ENCODE measurements at places on chromosomes 1 and 21.

DNA sequence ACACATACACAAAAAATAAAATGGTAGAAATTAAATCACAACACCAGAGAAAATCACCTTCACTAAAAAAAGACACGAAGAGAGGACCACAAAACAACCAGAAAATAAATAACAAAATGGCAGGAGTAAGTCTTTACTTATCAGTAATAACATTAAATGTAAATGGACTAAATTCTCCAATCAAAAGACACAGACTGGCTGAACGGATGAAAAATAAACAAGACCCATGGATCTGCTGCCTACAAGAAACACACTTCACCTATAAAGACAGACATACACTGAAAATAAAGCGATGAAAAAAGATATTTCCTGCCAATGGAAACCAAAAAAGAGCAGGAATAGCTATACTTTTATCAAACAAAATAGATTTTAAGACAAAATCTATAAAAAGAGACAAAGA lies 73.6 kb downstream of the ZZZ3 start:
- no peak for DNase-seq

DNA sequence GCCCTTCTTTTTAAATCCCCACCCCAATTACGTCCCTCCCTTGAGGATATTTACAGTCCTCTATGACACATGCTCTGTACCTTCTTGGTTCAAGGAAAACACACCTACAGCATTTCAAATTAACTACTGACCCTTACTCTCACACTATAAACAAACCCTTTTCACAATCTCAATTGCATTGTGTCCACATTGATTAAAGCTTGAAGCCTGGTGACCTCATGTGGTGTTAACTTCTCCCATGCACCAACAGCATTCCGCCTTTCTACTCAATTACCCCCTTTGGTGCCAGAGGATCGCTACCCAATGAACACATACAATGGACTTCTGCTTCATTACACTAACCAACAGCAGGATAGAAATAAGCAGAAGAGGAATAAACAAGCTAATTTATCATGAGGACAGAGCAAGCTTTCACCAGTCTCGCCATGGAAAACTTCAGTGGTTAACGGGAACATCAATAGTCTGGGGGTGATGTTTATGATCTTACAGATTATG lies 15.2 kb downstream of the WLS start:
- DNase-seq = no peak

GRCh38 chr1:194298007-194298598 lies 1111.7 kb upstream of the B3GALT2 start:
- DNase-seq = no peak

DNA sequence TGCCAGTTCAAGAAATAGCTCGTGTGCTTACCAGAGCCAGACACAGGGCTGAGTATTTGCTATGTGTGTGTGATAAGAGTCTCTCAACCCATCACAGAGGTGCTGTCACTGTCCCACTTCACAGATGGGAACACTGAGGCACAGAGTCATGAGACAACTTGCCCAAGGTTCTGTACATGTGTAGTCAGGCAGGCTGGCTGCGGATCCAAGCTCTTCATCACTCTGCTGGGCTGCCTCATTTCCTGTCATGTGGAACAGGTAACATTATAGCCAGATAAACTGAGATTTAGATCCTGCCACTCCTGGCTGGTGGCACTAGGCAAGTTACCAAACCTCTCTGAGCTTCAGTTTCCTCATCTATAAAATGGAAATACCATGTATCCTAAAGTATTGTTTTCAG lies 77.8 kb downstream of the ITPKB start:
- DNase-seq = no peak

DNA sequence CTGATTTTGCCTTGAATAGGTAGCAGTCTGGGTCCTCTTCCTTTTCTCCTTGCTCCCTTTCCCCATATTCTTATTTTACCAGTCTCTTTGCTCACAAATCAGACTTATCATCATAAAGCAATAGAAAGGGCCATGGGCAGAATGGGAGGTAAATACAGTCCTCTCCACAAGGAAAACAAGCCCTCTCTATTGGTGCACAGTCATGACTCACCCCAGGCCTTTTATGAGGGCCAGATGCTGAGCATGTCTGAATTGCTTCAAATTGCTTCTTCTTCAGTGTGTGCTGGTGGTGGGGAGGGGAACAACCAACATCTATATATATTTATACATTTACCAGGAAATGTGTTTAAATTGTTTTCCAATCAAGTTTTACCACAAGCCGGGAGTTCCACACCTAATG lies 75.2 kb downstream of the GFI1 start:
- DNase-seq = no peak

DNA sequence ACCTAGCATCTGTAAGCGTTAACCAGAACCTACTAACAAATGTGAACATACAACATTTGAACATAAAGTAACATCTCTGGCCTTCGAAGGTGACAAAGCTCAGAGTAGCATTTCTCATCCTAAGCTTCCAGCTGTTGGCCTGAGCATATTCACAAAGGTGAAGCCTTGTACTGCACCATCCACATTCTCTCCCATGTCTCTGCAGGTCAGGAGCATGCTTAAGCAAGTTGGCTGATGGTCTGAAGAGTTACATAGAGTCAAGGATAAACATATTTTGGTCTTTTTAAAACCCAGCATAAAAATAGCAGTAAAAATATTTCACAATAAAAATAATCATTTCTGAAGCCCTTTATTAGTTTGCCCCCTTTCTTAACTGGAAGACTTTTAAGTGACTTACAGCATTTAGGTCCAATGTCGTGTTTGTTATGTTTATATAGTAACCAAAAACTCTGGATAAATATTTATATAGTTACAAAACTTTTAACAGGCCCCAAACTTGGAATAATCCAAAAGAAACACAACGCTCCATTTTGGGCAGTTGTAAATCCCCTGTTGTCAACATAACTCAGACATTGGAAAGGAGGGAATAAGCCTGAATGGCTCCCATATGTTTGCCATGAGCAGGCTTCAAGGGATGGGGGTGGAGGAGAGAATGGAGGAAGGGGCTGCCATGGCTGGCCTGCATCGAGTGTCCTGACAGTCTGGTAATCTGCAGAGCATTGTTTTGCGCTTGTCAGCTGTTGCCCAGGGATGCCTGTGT lies 42.8 kb upstream of the ENAH start:
- no peak for DNase-seq

GRCh38 chr1:76627901-76628300 lies 239.4 kb upstream of the ST6GALNAC5 start:
- DNase-seq = no peak

- DNase-seq = no peak
Observed at GRCh38 chr1:171935086-171935485, 93.8 kb downstream of the DNM3 start.

GRCh38 chr1:208160259-208160819 lies 83.8 kb downstream of the PLXNA2 start:
- no peak for DNase-seq

- DNase-seq = no peak
Observed at GRCh38 chr1:115423776-115424175, 85.7 kb upstream of the NGF start.

DNA sequence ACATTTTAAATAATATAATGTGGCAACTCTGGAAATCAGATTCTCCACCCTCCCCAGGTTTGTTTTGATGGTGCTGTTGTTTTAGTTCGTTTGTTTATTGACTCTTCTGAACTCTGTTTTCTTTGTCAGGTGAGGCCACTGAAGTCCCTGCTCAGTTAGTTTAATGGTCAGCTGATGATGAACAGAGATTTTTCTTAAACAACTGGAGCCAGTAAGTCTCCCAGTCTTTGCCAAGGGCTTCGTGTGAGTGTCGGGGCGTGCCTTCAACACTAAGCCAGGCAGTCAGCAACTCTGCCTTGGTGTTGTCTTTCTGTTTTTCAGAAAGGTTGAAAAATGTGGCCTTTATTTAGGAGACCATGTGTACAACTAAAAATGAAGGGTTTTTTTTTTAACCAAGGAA lies 58.9 kb downstream of the TEX35 start:
- DNase-seq = no peak

DNA sequence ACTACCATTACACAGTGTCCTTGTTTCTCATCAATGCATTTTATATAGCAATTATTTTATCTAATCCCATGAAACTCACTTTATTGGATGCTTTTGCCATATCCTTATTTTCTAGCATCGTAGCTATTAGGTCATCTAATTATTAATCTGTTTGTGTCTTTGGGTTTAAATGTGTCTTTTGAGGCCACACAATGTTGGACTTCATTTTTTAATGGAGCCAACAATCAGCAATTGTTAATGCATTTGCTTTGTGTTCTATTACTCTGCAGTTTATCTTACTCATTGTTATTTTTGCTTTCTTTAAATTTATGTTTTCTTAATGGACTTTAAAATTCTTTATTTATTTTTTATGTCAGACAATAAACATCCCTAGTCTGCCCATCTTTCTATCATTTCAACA lies 1.8 kb upstream of the HSD11B1 start:
- DNase-seq = no peak

GRCh38 chr1:205998457-205999241 lies 4.5 kb downstream of the RAB7B start:
- DNase-seq = no peak

GRCh38 chr1:212683357-212683722 lies 16.3 kb downstream of the BATF3 start:
- DNase-seq = no peak

GRCh38 chr21:16713331-16714117 lies 799.3 kb upstream of the CXADR start:
- no peak for DNase-seq

- no peak for DNase-seq
Observed at GRCh38 chr1:80047791-80048190, 1041.3 kb upstream of the ADGRL4 start.

- no peak for DNase-seq
Observed at GRCh38 chr1:9249534-9250410, 15.2 kb downstream of the H6PD start.

DNA sequence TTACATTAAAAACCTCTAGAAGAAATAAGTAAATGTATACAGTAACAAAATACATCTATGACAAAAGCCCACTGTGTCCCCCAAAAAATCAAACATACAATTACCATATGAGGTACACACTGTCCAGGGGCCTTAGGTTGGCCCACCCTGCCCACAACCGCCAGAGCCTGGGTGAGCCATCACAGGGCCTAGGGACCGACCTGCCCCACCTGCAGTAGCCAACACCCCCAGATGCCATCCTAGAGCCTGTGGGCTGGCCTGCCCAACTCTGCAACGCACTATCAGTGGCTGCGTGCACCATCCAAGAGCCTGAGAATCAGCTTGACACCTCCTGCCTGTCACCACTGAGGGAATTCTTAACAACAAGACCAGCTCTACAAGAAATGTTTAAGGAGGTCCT lies 39.0 kb downstream of the FAF1 start:
- no peak for DNase-seq

GRCh38 chr1:178354816-178355215 lies 141.9 kb downstream of the CLEC20A start:
- no peak for DNase-seq

- no peak for DNase-seq
Observed at GRCh38 chr1:238223076-238223640, 332.4 kb upstream of the ZP4 start.

GRCh38 chr1:32797456-32797855 lies 19.7 kb downstream of the YARS1 start:
- DNase-seq = no peak

DNA sequence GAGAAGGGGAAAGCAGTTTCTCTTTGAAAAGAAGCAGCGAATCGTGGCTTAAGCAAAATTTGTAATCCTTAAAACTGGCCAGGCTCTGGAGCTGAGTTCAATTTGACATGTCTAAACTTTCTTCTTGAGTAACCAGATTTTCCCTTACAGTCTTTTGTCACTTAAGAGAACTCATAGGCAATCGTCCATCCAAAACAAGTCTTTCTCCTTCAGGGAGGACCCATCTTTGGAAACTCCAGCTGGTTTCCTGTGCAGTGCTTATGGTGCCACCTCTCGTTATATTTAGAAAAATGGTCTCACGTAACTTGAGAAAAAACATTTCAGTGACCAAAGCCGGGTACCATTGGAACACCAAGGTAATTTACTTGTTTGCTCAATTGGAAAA lies 1.8 kb upstream of the PTTG1IP start:
- no peak for DNase-seq

- DNase-seq = no peak
Observed at GRCh38 chr1:154813300-154813816, 56.7 kb downstream of the KCNN3 start.

- DNase-seq = no peak
Observed at GRCh38 chr1:200021577-200022238, 5.8 kb upstream of the NR5A2 start.

DNA sequence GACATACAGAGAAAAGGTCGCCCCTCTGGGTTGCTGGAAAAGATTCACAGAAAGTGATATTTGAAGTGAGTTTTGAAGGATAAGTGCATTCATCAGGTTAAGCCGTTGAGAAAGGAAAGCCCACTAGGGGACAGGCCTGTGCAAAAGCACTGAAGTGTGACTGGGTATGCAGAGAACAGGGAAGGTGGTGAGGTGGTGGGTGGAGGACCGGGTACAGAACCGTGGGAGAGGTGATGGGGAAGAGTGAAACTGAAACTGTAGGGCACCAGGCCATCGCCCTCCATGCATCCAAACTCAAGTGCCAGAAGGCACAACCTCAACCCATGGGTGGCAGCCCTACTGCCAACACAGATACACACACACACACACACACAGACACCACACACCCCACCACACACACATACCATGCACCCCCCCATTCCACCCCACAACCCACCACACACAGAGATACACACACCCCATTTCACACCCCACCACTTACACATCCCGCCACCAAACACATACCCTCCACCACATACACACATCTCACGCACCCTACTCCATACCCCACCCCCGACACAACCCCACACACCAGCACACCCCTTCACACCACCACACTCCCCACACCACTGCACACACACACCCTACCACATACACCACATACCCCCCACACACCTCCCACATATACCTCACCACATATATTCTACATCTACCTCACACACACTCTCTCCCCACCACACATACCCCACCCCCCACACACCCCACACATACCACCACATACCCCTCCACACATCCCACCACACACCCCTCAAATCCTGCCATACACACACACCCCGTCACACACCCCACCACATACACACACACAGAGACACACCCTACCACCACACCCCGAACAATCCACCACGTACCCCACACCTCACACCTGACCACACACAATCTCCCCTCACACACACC lies 59.0 kb downstream of the TSEN15 start:
- DNase-seq = no peak

GRCh38 chr1:154992721-154993571 lies 440 bp upstream of the LENEP start:
- DNase-seq = no peak

All from stimulated activated CD4-positive, alpha-beta T cell treated with anti-CD3 and anti-CD28 coated beads, Interleukin-1b, Interleukin-23, amount 100 ng/mL, for 1 hour (primary cell).